A549 treated with RU486 at 1 μM for 4 hours (cell line): ENCODE measurements at places on chromosomes 2 and 18. TPM values are rescaled to one million over a fixed set of nuclear protein-coding genes. Genes with fewer than 3 reads are reported as not detected.

Gene NETO1
- total RNA-seq: not detected in 5 replicates

Gene CHRNG
- total RNA-seq: not detected in 5 replicates

Gene FAM228A
- not detected in 5 replicates for total RNA-seq

Gene C1QL2
- 0.07 to 0.15 TPM (median 0.11 TPM) in 4 of 5 replicates, not detected in the other for total RNA-seq

Gene EMILIN1
- total RNA-seq: 0.33 to 0.69 TPM (median 0.57 TPM) in 5 replicates

Gene EDAR
- 0.02 TPM in 1 of 5 replicates, not detected in the others for total RNA-seq

Gene GPR45
- not detected in 5 replicates for total RNA-seq

Gene GAREM2
- total RNA-seq: 5.6 to 9.7 TPM (median 7.0 TPM) in 5 replicates

Gene GLI2
- 18.4 to 27.2 TPM (median 19.6 TPM) in 5 replicates for total RNA-seq

Gene CMPK2
- total RNA-seq: 0.72 to 1.5 TPM (median 0.96 TPM) in 5 replicates

Gene LHCGR
- total RNA-seq: not detected in 5 replicates

Gene RBBP8
- total RNA-seq: 22.5 to 34.1 TPM (median 24.5 TPM) in 5 replicates

Gene PLCD4
- 0.29 to 0.71 TPM (median 0.53 TPM) in 5 replicates for total RNA-seq

Gene NDC80
- total RNA-seq: 8.5 to 17.2 TPM (median 14.1 TPM) in 5 replicates

Gene PPP1R7
- 54.1 to 72.3 TPM (median 66.4 TPM) in 5 replicates for total RNA-seq

Gene FAM237A
- not detected in 5 replicates for total RNA-seq

Gene IL36G
- total RNA-seq: not detected in 5 replicates

Gene VSNL1
- total RNA-seq: not detected in 5 replicates

Gene TMEM163
- 0.13 to 0.19 TPM in 2 of 5 replicates, not detected in the others for total RNA-seq

Gene ATG16L1
- 43.1 to 49.5 TPM (median 48.6 TPM) in 5 replicates for total RNA-seq

Gene RTP5
- not detected in 5 replicates for total RNA-seq

Gene QPCT
- total RNA-seq: 17.2 to 23.1 TPM (median 18.9 TPM) in 5 replicates

Gene TMEM178A
- total RNA-seq: 0.10 to 0.20 TPM (median 0.15 TPM) in 3 of 5 replicates, not detected in the others

Gene PMAIP1
- 9.8 to 16.3 TPM (median 13.2 TPM) in 5 replicates for total RNA-seq

Gene IMPA2
- 47.3 to 69.1 TPM (median 62.8 TPM) in 5 replicates for total RNA-seq

Gene KCNG2
- total RNA-seq: not detected in 5 replicates

Gene CXCR4
- 0.29 to 0.65 TPM (median 0.42 TPM) in 5 replicates for total RNA-seq

Gene RIT2
- not detected in 5 replicates for total RNA-seq

Gene C2orf72
- 5.6 to 9.3 TPM (median 5.6 TPM) in 5 replicates for total RNA-seq

Gene RBM43
- 2.1 to 4.0 TPM (median 3.8 TPM) in 5 replicates for total RNA-seq

Gene REG1B
- not detected in 5 replicates for total RNA-seq
